ENCODE measurements at places on chromosomes 3 and 15. TPM values are rescaled to one million over a fixed set of nuclear protein-coding genes. Genes with fewer than 3 reads are reported as not detected.

CHRM5 gene
- total RNA-seq: not detected

EXD1 gene
- total RNA-seq: 0.72 TPM

SLC33A1 gene
- total RNA-seq: 51.6 TPM

NEK11 gene
- total RNA-seq: 7.0 TPM

SERINC4 gene
- total RNA-seq: not detected

LRRC31 gene
- total RNA-seq: 0.24 TPM

COL6A5 gene
- not detected for total RNA-seq

TEX55 gene
- not detected for total RNA-seq

ST8SIA2 gene
- total RNA-seq: not detected

All from tracheal epithelial cell (primary cell).